Fibroblast of skin of right quadriceps (primary cell): ENCODE measurements at places on chromosomes 12 and 14.

- peak; percentile 100 for DNase-seq
Measured at GRCh38 chr12:68497702-68498101, 113.0 kb upstream of the RAP1B start.

DNA sequence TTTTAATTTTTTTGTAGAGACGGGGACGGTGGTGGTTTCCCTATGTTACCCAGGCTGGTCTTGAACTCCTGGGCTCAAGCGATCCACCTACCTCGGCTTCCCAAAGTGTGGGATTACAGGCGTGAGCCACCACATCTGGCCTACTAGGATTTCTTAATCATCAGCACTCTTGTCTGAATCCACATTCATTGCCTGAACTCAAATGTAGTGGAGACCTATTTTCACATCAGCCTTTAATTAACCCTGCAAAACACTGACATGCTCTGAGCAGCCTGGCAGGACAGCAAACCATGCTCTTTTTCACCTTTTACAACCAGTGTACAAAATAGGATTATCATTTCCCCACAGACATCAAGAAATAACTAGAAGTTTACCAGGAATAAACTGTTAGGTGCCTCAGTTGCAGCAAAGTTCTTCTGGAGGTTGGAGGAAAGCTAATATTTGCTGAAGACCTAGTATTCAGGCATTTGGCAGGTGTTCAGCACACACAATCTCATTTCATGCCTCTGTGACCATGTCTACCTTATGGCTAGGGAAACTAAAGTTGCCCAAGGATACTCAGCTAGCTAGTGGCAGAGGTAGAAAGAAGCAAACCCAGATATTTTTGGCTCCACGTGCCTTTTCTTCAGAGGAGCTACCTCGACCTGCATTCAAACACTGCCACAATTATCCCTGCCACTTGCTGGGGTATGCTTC lies 37.7 kb downstream of the CFL2 start:
- no peak for DNase-seq

GRCh38 chr12:63292471-63293221 lies 141.6 kb upstream of the AVPR1A start:
- no peak for DNase-seq

GRCh38 chr14:91378930-91379578 lies 38.6 kb downstream of the CCDC88C start:
- DNase-seq = no peak

GRCh38 chr14:24279301-24280186 lies 8.1 kb upstream of the RABGGTA start:
- DNase-seq = no peak

- no peak for DNase-seq
Measured at GRCh38 chr12:108619369-108620160, 14.1 kb downstream of the SELPLG start.

GRCh38 chr12:125092872-125093680 lies 27.8 kb downstream of the AACS start:
- DNase-seq = peak; percentile 17

DNA sequence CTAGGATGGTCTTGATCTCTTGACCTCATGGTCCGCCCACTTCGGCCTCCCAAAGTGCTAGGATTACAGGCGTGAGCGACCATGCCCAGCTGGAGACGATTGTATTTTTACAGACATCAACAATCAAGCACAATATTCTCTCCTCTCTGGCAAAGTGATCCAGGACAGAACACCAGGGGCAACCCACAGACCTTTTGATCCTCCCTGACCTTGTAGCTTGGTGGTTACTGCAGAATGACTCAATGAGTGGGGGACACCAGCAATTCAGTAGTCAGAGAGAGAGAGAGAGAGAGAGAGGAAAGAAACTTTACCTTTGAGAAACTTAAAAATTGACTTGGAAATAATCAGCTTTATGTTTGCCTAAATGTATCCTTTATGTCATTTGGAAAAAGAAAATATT lies 51.2 kb downstream of the DRAM1 start:
- no peak for DNase-seq

DNA sequence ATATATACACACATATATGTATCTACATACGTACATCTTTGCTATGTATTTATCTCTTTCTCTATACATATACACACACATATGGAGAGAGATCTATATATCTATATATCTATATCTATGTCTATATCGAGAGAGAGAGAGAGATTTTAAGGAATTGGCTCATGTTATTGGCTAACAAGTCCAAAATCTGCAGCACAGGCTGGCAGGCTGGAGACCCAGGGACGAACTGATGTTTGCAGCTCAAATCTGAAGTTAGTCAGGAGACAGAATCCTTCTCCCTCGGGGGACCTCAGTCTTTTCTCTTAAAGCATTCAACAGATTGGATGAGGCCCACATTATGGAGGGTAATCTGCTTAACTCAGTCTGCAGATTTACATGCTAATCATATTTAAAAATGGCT lies 40.7 kb upstream of the DACT1 start:
- no peak for DNase-seq

DNA sequence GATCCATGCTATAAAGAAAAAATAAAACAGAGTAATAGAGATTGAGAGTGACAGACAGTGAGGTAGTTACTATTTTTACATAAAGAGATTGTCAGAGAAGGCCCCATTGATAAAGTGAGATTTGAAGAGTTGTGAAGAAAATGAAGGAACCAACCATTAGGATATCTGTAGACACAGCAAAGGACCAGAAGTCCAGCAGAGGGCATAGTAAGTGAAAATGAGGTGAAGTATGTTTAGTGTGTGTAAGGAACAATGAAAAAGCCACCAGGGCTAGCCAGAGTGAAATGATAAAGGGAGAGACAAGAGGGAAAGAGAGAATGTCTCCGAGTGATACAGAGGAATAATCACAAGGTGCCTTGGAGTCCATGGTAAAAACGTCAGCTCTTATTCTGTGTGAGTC lies 411.0 kb downstream of the NELL2 start:
- no peak for DNase-seq

- DNase-seq = peak; percentile 89
Measured at GRCh38 chr12:93812626-93813025, 135.5 kb downstream of the CRADD start.

GRCh38 chr14:51167587-51168214 lies 72.3 kb upstream of the TMX1 start:
- peak; percentile 13 for DNase-seq

DNA sequence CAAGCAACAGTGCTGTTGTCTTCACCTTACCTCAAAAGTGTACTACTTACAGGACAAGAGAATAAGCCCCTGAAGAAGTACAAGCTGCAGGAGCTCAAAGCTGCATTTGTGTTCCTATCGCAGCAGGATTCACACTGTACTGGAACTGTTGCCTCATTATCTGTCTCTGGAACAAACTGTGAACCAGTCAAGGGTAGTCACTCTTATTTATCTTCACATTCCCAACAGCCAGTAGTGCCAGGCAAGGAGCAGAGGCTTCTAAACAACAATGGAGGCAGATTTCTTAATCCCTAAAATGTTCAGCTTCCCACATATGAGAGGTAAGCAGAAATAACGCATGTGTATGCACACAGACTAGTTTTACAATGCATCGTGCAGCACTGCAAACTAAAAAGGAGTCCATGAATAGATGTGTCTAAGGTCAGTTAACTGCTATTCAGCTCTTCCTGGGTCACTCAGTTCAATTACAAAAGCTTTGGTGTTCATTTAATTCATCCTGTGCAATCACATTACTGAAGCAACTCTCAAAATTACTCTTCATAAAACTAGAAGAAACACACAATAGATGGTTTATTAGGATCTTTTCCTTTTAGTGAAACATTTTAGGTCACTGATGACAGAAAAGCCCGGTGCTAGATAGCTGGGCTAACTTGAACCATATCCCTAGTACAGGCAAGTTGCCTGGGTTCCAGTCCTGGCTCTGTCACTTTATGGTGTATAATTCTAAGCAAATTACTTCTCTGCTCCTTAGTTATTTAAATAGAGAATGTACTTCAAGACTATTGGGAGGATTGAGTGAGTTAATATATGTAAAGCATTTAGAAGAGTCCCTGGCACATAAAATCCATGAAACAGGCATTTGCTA lies 2.7 kb downstream of the APPL2 start:
- no peak for DNase-seq
